CMK (cell line): ENCODE measurements at places on chromosomes 11 and 22.

- DNase-seq: no peak
These were observed 498.1 kb downstream of the TBC1D22A start for GRCh38 chr22:47260551-47260950.

GRCh38 chr11:107566569-107566968 is 1.0 kb upstream of the ALKBH8 start:
- DNase-seq: no peak

GRCh38 chr11:17877886-17878285 is 135.0 kb downstream of the SERGEF start:
- no peak for DNase-seq

DNA sequence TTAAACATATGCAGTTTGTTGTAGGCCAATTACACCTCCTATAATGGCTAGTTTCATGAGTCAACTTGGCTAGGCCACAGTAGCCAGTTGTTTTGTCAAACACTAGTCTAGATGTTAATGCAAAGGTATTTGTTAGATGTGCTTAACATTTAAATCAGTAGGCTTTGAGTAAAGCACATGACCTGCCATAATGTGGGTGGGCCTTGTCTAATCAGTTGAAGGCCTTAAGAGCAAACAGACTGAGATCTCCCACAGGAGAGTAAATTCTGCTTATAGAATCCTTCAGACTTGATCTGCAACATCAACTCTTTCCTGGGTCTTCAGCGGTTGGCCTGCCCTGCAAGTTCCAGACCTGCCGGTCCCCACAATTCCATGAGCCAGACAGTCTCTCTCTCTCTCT is 1345.9 kb downstream of the BRD1 start:
- DNase-seq: no peak

DNA sequence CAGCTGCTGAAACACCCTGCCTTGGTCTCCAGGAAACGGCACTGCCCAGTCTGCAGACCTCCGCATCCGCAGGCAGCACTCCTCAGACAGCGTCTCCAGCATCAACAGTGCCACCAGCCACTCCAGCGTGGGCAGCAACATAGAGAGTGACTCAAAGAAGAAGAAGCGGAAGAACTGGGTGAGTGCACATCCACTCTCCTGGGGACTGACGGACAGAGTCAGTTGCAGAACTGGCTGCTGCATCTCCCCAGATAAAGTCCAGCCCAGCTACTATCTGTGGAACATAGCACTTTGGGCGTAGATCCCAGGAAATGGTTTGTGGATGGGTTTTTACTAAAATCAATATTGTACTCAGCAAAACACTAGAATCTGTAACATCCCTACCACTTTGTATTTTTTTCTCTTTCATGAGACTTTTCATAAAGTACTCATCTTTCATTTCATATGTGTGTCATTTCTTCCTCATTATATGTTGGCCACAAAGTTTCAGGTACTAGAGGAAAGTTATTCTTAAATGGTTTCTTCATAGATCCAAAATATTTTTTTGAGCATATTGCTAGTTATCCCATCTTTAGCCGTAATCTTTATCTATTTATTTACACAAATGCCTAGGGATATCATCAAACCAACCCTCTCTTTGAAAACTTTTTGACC is 80.1 kb downstream of the DBX1 start:
- no peak for DNase-seq

DNA sequence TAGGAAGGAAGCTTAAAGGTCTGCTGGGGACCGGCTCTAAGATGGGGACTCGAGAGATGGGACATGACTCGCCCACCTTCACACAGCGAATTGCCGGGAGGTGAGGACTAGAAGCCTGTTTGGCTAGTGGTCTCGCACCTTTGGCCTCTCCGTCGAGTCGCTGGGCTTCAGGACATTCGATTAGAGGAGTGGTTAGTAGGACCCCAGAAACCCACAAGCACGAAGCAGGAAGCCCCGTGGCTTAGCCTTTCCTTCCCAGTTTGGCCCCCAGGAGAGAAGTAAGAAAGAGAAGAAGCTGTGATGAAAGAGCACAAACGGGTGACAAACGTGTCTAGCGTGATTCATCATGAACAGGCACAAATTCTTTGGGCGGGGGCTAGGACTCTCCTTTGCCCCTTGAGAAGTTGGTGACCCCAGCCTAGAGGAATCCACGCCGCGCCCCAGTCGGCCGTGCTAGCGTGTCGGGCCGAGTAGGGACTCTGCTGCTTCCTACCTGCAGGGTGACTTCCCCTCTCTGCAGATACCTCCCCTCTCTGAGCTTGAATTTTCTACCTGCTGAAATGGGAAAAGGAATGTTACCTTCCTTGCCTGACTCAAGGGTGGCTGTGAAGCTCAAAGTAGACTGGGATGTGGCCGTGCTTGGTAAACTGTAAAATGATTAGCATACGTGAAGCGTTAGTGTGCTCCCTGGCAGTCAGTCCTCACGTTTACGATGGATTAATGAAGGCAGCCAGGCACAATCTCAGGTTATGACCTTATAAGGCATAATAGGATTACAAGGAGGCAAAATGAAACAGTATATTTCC is 1.1 kb upstream of the ADM start:
- DNase-seq: no peak

- no peak for DNase-seq
These were observed 36.5 kb upstream of the CSNK1E start for GRCh38 chr22:38353701-38354100.

DNA sequence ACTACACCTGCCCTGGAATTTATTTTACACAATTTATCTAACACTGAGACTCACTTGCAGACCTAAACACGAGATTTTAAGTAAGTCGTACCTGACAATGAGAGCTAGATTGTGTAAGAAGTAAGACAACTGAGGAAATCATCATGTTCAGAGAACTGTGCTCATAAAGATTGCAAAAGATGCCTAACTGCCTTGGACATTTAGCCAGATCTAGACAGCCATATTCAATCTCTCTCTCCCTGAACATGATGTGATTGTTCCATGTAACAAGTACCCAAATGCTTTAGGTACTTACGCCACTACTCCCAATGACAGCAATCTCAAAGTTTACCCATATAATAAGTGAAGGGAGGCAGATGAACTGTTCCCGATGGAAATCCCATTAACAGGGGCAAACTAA is 209.8 kb upstream of the PITPNB start:
- no peak for DNase-seq

GRCh38 chr11:92475819-92476218 is 251.2 kb downstream of the FAT3 start:
- no peak for DNase-seq

DNA sequence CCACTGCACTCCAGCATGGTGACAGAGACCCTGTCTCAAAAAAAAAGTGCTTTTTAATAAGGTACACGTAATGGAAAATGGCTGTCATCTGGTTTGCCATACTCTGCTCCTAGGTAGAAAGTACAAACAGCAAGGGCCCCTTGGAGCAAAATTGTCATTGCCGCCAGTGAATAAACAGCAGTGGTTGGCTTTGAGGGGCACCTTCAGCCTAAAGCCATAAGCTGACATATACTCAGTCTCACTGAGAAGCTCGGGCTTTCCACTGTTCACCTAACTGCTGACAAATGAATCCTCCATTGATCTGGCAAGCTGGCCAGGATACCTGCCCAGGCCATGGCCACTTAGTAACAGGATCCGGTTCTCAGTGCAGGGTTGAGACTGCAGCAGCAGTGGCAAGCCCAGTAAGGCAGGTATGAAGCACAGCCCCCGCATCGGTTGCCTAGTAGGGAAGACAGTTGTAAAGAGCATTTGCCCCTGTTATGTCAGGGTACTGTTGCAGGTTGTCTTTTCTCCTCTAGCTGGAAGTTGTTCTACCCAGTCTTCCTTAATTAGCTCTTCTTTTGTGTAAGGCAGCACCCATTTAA is 38.8 kb downstream of the MARK2 start:
- no peak for DNase-seq

GRCh38 chr11:43267856-43268580 is 43.8 kb upstream of the API5 start:
- no peak for DNase-seq

- DNase-seq: no peak
These were observed 5.7 kb downstream of the FTH1 start for GRCh38 chr11:61961570-61962212.

DNA sequence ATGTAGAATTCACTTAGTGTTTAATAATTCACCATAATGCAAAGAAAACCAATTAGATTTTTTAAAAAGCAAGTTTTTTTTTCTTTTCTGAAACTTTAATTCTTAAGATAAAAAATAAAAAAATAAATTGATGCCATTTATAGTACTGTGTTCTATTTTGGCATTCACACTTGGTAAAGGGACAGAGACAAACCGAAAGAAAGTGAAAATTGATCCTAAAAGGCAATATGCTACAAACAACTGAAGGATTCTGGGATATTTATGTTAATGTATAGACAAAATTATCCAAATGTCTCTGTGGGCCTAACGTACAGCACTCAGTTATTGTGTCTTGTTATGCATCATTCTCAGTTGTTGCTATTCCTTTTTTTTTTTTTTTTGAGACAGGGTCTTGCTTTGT is 41.9 kb upstream of the DDI1 start:
- DNase-seq: no peak

DNA sequence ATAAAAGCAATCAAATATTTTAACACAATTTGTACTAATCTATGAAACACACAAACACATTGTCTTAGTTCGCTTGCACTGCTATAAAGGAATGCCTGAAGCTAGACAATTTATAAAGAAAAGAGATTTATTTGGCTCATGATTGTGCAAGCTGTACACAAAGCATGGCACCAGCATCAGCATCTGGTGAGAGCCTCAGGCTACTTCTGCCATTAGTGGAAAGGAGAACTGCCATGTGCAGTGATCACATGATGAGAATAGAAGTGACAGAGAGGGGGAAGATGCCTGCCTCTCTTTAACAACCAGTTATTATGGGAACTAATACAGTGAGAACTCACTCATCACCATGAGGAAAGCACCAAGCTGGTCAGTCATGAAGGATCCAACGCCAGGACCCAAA is 105.1 kb downstream of the GUCY1A2 start:
- DNase-seq: no peak

DNA sequence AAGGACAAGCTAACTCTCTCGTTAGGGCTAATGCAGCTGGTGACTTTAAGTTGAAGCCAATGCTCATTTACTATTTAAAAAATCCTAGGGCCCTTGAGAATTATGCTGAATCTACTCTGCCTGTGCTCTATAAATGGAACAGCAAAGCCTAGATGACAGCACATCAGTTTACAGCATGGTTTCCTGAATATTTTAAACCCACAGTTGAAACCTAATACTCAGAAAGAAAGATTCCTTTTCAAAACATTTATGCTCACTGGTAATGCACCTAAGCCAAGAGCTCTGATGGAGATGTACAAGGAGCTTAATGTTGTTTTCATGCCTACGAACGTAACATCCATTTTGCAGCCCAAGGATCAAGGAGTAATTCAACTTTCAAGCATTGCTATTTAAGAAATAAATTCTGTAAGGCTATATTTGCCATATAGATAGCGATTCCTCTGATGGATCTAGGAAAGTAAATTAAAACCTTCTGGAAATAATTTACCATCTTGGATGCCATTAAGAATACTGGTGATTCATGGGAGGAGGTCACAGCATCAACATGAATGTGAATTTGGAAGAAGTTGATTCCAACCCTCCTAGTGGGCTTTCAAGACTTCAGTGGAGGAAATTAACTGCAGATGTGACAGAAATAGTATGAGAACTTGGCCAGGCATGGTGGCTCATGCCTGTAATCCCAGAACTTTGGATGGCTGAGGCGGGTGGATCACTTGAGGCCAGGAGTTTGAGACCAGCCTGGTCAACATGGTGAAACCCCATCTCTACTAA is 14.5 kb downstream of the XNDC1N start:
- DNase-seq: no peak

- DNase-seq: no peak
These were observed 12.2 kb downstream of the TNKS1BP1 start for GRCh38 chr11:57312511-57313021.

DNA sequence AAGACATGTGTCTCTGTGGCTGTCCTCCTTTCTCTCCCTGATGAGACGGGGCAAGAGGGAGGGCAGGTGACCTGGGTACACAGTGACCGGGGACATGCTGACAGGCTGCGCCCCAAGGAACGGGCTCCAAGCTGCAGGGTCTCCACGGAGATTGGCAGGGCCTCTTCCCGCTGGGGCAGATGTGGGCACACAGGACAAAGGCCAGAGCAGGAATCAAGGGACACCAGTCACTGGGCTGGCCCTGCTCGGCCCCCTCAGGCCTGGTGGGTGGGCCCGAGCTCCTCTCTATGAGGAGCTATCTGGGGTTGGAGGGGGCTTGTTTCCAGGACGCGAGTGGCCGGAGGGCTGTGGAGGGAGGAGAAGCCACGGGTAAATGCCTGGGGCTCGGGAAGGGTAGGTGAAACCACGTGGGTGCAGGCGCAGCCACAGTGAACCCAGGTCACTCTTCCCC is 11.2 kb downstream of the PNPLA5 start:
- DNase-seq: no peak

DNA sequence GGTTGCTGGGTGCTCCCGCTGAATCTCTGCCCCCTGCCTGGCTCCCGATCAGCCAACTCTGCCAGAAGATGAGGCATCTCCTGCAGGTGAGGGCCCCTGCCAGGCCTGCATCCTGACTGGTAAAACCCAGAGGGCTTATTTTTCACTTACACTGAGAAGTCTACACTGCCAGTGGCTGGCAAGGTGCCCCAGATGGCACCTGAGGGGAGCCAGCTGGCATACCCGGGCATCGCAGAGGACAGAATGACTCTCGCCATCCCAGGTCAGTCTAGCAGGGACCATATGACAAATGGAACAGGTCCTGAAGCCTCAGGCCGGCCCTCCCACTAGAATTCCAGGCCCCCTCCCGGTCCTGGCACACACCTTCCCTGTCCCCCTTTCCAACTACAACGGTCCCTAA is 30.9 kb downstream of the MACROD1 start:
- no peak for DNase-seq

- no peak for DNase-seq
These were observed 26.7 kb downstream of the BCL2L13 start for GRCh38 chr22:17665248-17665647.

GRCh38 chr11:1343391-1344055 is 34.1 kb upstream of the TOLLIP start:
- no peak for DNase-seq

DNA sequence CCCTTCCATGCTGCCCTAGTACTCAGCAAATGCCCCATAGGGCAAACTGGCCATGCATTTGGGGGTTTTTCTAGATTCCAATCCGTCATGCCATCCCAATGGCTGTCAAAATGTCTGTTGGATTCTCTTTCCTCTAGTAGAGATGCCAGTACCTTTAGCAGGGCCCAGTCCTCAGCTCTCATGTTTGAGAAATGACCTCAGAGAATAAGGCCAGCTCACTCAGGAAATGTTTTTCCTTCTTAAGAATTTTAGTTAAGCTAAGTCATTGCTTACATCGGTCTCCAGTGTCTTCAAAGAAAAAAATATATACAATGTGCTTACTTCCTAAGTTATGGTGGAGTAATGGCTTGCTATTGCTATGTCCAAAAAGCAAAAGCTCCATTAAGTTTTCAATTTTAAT is 14.1 kb upstream of the ALKBH3 start:
- DNase-seq: no peak
